Sciatic nerve (tissue), 2 donors: ENCODE measurements at places on chromosomes 1 and 21.

DNA sequence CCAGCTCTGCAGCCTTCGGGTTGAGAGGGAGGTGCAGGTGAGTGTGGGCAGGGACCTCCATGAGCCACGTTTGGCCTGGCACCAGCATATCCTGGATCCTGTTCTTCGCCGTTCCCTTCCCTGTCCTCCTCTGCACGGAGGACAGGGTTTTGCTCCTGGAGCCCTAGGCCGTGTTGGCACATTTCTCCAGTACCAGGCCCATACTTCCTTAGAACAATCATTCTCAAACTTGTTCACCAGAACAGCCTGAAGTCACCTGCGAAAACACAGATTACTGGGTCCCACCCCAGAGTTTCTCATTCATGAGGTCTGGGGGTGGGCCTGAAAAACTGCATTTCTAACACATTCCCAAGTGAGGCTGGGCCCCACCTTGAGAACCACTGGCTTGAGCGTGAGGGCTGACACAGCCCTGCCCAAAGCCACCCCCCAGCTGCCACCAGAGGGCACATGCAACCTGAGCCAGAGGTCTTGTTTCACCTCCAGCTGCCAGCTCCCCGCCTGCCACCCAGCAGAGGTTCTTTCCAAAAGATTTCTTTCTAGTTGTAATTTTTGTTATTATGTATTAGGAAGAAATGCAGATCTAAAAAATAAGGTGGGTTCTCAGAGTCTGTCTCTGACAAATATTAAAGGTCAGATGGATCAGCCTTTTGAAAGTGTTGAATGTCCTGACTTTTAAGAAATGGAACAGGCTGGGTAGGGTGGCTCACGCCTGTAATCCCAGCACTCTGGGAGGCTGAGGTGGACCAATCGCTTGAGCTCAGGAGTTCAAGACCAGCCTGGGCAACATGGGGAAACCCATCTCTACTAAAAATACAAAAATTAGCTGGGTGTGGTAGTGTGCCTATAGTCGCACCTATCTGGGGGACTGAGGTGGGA lies 39.6 kb upstream of the LDLRAP1 start:
- no peak for DNase-seq

DNA sequence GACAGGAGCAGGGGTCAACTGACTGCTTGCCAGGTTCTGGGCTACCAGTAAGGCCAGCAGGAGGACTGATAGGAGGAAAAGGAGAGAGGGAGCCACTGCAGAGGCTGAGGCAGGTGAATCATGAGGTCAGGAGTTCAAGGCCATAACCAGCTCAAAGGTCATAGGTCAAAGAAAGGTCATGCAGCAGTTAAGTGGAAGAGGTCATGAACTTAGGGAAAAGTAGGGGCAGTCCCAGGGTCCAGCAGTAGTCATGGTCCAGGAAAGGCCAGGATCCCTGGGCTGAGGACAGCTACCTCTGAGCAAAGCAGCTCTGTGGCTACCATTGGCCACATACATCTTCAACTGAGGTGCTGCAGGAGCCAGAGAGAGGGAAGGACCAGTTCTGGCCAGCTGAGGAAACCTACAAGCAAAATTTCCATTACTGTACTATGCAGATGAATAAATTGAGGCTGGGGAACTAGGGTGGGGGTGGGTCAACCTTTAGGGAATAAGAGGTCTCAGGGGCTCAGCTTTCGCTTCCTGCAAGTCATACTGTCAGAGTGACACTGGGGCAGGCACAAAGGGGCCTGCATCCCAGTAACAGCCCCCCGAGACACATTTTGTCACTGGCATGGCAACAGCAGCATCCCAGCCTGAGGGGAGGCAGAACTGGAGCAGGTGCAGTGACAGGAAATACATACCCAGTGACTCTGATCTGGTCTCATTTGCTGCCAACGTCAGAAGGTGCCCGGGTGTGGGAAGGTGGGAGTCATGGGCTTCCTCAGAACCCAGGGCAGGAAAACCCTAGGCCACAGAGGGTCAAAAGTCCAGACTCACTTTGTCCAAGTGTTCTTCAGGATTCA lies 5.2 kb upstream of the INPP5B start:
- peak; percentile 30 for DNase-seq

DNA sequence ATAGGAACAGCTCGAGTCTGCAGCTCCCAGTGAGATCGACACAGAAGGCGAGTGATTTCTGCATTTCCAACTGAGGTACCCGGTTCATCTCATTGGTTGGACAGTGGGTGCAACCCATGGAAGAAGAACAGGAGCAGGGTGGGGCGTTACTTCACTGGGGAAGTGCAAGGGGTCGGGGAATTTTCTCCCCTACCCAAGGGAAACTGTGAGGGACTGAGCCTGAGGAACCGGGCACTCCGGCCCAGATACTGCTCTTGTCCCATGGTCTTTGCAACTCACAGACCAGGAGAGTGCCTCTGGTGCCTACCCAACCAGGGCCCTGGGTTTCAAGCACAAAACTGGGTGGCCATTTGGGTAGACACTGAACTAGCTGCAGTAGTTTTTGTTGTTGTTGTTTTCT lies 307.1 kb downstream of the AMY1C start:
- DNase-seq = no peak

- no peak for DNase-seq
Observed at GRCh38 chr1:178946416-178946815, 75.5 kb upstream of the ANGPTL1 start.

DNA sequence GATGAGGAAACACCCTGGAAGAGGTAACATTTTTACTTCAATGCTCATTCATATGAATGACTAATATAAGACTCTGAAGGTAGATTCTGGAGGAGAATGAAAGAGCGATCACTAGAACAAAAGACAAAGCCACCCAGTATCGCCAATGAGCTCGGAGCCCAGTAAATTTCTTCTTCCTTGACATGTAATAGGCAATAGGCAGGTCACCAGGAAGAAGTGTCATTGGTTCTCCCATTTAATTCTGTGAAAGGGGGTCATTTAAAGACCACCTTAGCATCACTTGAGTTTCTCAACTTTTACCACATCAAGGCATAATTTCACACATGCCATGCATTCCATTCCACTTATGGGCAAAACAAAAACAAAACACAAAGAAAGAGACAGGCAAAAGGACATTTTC lies 7.9 kb downstream of the TNFSF18 start:
- no peak for DNase-seq

DNA sequence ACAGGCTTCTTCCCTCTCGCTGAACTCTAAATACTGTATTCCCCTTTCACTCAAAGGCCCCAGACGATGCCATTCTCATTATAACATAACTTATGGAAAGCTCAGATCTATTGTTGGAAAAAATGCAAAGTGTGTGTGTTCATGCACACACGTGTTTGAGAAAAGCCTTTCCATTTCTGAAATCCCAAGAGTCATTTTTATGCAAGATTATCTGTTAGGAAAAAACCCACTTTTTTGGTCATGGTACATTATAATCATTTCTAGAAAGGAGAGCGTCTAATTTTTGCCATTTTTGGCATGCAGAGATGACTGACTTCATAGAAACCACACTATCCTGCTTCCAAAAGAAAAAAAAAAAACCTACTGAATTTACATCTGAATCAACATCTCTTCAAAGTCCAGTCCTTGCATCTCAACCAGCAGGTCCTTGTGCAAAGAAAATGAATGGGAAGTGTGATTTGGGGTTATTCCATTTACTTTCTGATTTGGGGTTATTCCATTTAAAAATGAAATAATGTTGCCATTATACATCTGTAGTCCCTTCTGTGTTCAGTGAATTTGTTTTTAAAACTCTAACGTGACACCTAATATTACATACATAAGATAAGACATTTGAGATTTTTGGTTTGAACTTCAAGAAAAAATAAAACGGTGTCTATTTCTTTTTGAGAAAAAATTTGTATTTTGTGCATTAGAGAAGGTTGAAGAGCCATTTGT lies 150.3 kb downstream of the DHRS3 start:
- DNase-seq = no peak

DNA sequence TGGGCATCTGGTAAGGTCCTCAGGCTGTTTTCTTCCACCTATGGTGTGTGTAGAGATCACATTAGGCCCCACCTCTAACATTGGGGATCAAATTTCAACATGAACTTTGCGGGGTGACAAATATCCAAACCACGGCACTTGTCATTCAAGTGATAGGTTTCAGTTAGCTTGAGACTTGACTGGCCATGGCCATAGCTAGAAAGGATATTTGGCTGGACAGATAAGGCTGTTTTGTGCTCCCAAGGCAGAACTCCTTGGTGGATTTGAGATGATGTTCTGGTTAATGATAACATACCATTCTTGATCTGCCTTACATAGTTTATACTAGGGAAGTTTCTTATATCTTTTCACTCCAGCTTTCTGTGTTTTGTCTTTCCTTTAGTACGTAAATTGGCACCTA lies 48.5 kb downstream of the CELF3 start:
- DNase-seq = no peak

GRCh38 chr1:186841599-186841998 lies 12.8 kb downstream of the PLA2G4A start:
- DNase-seq = no peak

DNA sequence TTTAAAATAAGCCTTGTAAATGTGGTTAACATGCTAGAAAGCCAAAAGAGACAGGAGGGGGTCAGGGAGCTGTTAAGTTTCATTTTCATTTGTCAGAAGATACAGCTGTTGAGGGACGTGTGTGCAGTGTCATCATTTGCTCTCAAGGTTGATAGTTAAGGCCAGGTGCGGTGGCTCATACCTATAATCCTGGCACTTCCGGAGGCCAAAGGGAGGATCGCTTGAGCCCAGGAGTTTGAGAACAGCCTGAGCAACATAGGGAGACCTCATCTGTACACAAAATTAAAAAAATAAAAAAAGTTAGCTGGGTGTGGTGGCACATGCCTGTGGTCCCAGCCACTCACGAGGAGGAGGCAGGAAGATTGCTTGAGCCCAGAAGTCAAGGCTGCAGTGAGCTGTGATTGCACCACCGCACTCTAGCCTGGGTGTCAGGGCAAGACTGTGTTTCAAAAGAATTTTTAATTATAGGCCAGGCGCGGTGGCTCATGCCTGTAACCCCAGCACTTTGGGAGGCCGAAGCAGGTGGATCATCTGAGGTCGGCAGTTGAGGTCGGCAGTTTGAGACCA lies 22.7 kb downstream of the ZBTB8OS start:
- DNase-seq = no peak

DNA sequence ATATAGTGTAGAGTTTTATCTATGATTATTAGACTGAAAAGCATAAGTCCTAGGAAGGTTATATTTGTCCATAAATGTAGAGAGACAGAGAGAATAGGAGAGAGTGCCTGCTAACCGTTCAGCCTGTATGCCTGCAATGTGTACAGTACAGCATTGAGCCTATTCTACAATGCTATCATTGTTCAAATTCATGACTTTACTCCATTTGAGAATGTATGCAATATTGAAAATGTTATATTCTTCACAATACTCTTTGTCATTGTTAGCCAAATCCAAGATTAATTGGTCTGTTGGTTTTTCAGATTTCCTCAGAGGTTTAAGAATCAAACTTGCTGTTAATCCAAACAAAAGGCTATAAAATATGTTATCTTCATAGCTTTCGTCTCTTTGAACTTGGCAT lies 585.2 kb upstream of the B3GALT2 start:
- no peak for DNase-seq

DNA sequence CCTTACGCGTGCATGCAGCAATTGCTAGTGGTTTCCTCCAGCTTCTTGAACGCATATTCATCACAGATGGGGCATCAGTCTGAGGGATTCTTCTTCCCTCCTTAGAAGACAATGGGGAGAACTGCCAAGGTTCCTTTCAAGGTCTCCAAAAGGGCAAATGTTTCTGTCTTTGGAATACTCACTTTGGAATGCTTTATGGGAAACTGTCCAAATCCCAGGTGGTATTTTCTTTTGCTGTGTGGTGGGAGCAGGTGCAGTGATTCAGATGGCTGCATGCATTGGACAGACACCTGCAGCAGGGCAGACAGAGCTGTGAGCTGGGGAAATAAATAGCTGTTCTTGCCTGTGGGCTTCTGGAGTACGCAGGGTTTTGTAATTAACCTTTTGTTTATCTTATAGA lies 40.5 kb downstream of the URB2 start:
- DNase-seq = no peak

DNA sequence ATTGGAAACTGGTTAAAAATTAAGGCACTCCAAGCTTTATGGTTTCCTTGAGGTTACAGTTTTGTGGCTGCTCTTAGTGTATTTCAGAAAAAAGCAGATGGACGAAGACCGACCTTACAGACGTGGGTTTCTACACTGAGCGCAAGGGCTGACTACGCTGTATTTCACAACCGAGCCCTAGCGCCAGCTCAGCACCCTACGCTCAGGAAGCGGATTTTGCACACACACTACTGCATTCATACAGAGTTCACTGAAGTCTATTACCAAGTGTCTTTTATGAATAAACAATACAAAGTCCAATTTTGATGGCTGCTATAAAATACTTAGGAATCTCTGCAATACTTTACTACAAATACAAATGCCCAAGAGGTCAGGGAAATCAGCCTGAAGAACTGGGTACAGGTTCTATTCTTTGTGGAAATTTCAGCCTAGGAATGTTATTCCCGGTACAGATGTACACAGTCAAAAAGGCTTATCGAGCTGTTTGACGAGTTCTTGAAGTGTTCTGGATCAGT lies 23.8 kb downstream of the PTTG1IP start:
- DNase-seq = peak; percentile 53

GRCh38 chr1:41640756-41641474 lies 156.4 kb upstream of the EDN2 start:
- no peak for DNase-seq
